ENCODE measurements at places on chromosomes 2 and 18.

DNA sequence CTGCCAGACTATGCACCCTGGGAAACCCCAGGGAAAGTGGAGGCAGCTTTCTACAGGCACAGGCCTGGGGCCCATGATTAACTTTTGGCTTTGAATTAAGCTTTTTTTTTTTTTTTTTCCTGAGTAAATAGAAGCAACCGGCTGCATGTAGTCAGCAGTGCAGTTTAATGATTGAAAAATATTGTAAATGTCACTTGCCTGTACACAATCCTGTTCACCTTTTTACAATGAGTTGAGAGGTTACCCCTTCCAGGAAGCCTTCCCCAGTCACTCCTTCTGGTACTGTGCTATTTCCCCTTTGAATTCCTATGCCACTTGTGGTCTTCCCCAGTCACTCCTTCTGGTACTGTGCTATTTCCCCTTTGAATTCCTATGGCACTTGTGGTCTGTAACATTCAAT is 475.6 kb downstream of the TDRD15 start:
- DNase-seq: no peak

GRCh38 chr2:218618102-218618860 is 10.6 kb downstream of the PLCD4 start:
- no peak for DNase-seq

DNA sequence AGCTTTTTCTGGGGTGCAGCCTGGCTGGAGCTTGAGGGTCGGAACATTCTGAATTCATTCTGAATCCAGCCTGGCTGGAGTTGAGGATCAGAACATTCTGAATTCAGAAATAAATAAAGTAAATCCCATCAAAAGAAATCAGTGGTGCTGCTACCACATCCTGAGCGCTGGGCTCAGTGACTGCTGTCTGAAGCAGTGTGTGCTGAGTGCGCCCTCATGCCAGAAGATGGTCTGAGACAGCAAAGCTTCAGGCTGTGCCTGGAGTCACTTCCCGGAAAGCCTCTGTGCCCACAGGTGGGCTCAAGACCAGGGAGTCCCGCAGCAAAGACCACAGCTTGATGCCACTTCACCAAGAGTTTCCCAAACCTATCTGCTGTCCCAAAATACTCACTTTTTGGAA is 187.9 kb downstream of the VAPA start:
- DNase-seq: no peak

GRCh38 chr18:65363911-65364632 is 386.7 kb upstream of the CDH7 start:
- no peak for DNase-seq

DNA sequence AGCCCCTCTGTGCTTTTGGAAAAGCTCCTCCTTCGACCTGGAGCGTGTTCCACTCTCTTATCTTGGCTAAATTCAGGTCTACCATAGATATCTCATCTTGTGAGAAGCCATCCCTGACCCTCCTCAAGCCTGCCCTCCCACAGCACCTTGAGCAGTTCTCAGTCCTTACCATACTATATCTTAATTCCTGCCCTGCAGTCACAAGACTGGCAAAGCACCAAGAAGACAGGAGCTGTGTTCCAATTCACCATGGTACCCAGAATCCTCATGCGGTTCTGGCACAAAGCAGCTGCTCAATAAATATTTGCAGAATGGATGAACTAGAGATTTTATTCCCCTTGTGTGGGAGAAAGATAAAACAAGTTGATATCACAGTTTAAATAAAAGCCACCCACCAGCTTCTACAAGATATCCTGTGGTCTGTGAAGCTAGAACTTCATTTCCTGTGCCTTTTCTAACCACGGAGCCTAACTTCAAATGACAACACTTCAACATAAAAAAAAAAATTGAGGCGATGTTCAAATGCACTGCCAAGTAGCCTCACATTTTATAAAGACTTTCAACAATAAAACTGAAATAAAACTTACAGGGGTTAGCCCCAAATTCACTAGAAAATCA is 19.5 kb downstream of the MARCHF4 start:
- DNase-seq: no peak

- DNase-seq: peak; percentile 60
These were observed 5.2 kb downstream of the IL37 start for GRCh38 chr2:112916145-112916571.

DNA sequence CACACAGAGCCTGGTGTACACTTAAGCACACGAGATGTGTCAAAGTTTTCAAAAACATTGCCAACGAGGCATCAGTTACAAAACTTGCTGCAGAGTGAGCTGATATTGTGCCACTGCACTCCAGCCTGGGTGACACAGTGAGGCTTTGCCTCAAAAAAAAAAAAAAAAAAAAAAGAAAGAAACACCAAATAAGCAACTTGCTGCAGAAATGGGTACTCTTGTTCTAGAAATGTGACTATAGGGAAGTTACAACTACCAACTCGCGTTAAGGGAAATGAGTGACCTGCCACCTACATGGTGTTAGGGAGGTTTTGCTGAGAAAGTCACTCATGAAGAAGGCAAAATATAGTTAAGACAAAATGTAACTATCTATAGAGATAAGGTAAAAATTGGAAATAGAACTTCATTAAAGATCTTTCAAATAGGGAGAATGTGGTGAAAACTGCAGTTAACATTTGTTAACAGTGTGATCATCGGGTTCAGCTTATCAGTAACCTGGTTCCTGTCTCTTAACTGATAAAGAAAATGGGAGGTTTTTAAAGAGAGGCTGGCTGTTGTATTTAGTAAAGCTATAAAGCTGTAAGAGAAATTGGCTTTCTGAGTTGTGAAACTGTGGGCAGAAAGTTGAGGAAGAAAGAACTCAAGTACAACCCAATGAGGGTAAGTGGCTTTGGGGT is at the start of gene IL1RL1:
Gene IL1RL1 (plus strand): TSS at position 600 of the 677 bp plus-strand sequence. CDS start 26,702 bp downstream, outside the sequence.
- no peak for DNase-seq

- no peak for DNase-seq
These were observed 414.6 kb downstream of the TMEM182 start for GRCh38 chr2:103176294-103176915.

DNA sequence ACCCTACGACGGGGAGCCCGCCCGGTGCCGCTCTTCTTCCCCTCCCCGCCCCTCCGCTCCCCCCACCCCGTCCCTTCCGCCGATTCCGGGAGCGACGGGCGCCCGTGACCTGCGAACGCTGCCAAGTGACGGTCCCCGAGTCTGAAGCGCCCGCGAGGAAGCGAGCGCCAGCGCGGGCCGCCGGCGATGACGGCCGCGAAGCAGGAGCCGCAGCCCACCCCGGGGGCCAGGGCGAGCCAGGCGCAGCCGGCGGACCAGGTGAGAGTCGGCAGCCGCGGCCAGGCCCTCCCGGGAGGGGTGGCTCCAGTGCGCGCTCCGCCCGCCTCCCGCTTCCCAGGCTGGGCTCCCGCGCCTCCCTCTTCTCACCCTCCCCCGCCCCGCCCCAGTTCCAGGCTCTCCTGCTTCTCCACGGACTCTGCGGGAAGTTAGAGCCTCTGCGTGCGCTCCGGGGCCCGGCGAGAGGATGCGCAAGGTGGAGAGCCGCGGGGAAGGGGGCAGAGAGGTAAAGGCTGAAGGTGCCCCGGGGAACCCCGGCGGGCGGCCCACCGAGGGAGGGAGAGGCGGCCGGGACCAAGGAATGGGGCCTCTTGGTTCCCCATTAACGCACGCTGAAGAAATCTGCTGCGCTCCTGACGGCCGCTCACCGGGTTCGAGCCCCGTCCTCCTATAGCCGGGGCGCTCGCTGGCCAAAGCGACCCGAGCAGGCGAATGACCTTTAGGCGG is 719.5 kb downstream of the DPP10 start:
- no peak for DNase-seq

DNA sequence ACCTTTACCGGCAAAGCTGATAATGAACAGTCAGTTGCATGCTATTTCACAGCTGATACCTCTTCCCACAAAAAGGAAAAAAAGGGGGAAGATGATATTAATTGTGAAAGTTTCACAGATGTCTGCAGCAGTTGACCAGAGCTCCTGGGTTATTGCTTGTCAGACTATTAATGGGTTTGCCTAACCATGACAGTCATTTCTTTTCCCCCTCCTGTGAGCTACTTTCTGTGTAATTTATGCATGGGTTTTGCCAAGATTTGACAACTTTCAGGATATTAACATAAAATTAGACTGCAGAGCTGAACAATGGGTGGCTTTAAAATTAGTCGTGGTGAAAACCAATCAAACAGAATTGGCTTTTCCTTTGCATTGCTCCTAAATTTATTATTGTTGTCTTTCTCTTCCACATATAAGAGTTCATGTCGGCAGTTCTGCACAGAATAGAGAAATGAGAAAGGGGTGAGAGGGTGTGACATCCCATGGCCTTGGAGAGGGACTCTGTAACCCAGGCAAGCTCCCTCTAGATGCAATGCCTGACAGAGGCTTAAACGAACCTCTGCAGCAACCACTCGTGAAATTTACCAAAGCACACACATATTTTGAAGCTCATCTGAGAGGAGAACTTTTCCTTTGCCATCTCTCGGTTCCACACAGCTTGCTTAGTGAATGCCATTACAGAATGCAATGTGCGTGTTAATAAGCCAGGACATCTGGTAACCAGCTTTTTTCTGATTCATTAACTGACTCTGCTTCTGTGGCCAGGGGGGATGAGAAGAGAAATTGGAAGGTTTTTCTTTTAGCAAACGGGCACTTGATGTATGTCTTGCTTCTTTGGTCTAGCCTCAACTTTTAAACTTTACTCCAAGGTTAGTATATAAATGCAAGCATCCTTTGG is 82.2 kb upstream of the ITGA4 start:
- no peak for DNase-seq

GRCh38 chr18:29184654-29185053 is 1007.7 kb upstream of the CDH2 start:
- DNase-seq: no peak

- no peak for DNase-seq
These were observed 71.1 kb upstream of the HNMT start for GRCh38 chr2:137893145-137893544.

- no peak for DNase-seq
These were observed 344.8 kb downstream of the RPRM start for GRCh38 chr2:153133716-153134115.

- peak; percentile 32 for DNase-seq
These were observed 349.0 kb upstream of the PKDCC start for GRCh38 chr2:41698678-41699422.

- no peak for DNase-seq
These were observed 295.8 kb upstream of the ACVR2A start for GRCh38 chr2:147549054-147549453.

- no peak for DNase-seq
These were observed 157.0 kb downstream of the SEPTIN10 start for GRCh38 chr2:109456776-109457175.

DNA sequence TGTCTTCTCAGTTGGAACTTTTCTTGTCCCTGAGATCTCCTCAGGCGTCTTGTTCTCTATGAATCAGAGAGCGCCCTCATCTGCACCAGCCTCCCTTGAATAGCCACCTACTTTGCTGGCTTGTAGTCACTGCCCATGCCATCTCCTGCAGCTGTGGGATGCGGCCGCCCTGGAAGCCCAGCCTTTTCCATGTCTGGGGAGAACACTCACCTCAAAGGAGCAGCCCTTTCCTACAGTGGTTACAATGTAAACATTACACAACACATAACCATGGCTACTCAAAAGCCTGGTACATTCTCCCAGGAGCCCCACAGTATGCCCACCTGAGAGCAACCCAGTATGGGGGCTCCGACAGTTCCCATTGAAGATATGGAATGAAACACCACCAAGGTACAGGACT is 351.0 kb downstream of the EN1 start:
- no peak for DNase-seq

DNA sequence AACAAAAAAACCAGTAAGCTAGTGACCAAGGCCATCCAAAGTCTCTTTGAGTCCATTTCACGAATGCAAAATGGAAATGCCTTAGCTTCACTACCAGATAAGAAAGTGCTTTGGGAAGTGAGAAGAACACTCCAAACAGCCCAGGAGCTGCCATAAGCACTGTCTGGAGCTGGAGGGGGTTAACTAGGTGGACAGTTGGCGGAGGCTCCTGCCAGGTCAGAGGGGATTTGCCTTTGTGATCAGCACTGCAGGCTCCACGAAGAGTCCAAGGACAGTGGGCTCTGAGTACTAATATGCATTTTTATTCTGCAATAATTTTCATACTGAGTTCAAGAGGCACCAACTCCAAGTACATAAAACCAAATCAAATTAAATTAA is 233.3 kb upstream of the SMAD2 start:
- DNase-seq: no peak

DNA sequence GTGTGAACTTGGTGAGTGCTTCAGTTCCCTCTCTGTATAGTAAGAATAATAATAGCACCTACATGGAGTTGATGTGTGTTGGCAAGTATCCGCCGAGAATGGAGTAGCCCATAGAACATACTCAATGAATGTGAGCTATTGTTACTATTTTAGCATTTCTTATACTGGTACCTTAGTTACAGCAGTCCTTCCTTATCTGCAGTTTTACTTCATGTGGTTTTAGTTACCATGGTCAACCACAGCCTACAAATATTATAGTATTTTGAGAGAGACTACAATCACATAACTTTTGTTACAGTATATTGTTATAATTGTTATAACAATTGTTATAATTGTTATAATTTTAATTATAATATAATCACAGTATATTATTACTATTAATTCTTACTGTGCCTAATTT is 152.5 kb upstream of the RASGRP3 start:
- no peak for DNase-seq

GRCh38 chr2:70633508-70633907 is 79.9 kb upstream of the TGFA start:
- no peak for DNase-seq

DNA sequence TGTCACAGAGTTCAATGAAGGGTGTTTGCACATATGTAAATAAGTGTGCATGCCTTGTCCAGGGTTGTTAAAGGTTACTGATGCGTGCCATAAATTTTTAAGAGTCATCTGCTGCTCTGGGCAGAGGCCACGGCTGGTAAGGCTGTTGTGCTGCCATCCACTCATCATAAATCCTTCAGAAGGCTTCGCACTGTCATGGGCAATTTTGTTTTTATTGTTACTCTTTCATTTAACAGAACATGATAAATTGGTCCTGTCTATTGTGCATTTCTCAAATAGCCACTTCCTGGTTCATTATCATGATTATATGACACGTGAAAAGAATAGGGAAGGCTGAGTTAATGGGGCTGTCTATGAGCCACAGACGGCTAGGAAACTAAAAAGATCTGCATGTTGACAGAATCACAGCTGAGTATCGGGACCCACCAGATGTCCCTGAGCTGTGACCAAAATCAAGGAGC is 634.3 kb upstream of the SOX11 start:
- DNase-seq: no peak

DNA sequence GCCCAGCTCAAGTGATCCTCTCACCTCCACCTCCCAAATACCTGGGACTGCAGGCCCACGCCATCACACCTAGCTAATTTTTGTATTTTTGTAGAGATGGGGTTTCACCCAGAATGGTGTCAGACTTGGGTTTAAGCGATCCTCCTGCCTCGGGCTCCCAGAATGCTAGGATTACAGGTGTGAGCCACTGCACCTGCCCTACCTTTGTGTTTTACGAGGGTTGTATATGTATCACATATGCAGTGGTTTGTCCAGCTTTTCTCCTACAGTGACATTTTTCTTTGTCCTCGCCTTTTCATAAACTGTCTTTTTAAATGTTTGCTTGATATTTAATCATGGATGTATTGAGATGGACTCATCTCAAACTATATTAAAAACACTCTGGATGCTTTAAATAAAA is 38.5 kb downstream of the AGAP1 start:
- no peak for DNase-seq

- DNase-seq: no peak
These were observed 73.4 kb downstream of the TWIST2 start for GRCh38 chr2:238921259-238921658.

- DNase-seq: no peak
These were observed 141.7 kb upstream of the GPC1 start for GRCh38 chr2:240293557-240294461.

GRCh38 chr18:54873884-54874255 is 45.6 kb downstream of the RAB27B start:
- DNase-seq: no peak

- DNase-seq: no peak
These were observed 3.9 kb downstream of the PKDCC start for GRCh38 chr2:42051543-42052235.
